ENCODE measurements at places on chromosomes 4 and X. TPM values are rescaled to one million over a fixed set of nuclear protein-coding genes. Genes with fewer than 3 reads are reported as not detected.

Gene UNC5C
- polyA plus RNA-seq: 42.0 TPM

DNA sequence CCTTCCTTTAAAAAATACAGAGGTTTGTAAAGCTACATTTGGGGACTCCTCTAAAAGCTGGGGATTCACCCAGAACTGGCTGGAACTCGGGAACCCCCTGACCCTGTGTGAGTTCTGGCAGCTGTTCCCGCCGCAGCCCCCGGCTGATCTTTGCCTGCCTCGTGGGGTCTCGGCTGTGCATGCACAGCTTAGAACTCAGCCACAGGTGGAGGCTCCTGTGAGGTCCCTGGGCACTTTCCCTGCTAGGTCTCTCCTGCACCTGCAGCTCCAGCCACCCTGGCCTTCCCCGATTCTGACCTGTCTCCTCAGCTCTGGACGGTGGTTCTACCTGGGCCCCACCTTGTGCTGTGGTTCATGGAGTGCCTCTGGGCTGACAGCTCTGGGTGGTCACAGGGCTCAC is 48.6 kb upstream of the HGFAC start:
- DNase-seq: no peak

DNA sequence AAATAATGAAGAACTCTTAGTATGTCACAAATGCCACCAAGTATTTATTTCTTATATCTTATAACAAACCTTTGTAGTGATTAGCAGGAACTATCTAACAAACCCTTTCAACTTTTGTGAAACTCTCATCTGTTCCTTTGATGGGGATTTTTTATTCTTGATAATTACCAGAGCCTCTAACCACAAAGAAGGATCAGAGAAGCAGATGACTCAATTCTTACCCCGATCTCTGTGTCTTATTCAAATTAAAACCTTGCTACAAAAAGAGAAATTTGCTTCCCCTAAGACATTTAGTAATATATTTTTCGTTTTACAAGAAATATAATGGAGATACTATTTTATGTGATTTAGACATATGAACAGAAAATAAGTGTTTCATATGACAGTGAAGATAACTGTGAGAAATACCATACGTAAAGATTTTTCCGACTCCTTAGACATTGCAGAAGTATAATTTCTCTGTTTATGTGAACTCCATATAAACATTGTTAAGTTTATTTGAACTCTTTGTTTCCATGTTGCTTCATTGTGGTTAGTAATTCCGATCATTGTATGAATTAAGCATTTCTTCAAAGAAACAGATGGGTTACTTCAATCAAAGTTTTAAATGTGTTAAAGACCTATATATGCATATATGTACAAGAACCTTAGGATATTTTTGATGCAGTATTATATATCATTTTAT is 205.4 kb downstream of the CFAP299 start:
- DNase-seq: no peak

DNA sequence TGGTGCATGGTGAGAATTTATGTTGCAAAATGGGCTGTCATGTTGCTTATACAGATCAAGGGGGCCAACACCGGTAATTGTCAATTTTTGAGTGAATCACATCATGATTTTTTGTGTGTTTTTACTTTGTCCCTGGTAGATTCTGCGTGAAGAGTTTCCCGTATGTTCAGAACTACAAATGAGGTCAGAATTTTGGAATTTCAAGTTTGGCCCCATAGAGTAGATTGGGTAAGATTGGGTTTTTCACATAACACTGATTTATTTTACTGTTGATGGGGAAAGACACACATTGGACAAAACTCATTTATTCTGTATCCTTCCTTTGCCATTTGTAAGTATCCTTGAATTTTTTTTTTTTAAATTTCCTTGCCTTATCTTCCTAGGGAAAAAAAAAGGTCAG is 158.5 kb upstream of the MXRA5 start:
- DNase-seq: no peak

Gene TGIF2LX
- polyA plus RNA-seq: not detected

DNA sequence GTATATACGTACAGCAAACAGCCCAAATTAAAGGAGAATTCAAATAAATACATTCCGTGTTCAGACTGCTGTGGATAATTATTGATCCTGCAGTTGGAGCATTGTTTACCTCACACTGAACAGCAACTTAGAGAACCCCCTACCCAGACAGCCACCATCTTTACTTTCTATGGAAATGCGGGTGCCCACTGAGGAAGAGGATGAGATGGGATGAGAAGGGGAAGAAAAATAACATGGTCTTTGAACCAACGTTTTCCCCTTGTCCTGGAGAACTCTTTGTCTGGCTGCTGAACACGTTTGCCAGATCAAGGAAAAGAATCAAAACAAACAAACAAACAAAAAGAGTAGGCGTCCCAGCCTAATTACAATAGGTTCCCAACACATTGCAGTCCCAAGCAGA is 1.5 kb downstream of the TSPAN5 start:
- DNase-seq: no peak

DNA sequence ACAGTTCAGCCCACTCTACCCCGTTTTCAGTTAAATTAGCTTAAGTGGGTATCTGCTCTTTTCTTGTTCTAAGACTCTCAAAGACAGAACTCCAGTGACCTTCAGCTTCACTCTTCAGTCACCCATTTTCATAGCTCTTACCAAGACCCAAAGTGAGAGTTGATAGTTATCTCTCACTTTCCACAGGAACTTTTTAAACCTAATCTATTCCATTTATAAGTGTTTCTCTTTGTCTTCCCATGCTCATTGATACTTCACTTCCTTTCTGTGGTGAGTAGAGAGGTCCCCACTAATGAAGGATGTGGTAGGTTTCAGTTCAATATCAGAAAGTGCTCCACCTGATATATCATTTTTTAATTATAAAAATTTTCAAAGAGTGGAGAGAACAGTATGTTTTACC is 33.4 kb downstream of the COX18 start:
- DNase-seq: no peak

GRCh38 chr4:2886622-2887021 is 43.0 kb downstream of the ADD1 start:
- no peak for DNase-seq

Gene PAGE4
- polyA plus RNA-seq: 1.1 TPM

Gene MGAT4D
- not detected for polyA plus RNA-seq

GRCh38 chr4:72011906-72012305 is 19.9 kb upstream of the NPFFR2 start:
- no peak for DNase-seq

Gene GUCY1B1
- polyA plus RNA-seq: 59.1 TPM

DNA sequence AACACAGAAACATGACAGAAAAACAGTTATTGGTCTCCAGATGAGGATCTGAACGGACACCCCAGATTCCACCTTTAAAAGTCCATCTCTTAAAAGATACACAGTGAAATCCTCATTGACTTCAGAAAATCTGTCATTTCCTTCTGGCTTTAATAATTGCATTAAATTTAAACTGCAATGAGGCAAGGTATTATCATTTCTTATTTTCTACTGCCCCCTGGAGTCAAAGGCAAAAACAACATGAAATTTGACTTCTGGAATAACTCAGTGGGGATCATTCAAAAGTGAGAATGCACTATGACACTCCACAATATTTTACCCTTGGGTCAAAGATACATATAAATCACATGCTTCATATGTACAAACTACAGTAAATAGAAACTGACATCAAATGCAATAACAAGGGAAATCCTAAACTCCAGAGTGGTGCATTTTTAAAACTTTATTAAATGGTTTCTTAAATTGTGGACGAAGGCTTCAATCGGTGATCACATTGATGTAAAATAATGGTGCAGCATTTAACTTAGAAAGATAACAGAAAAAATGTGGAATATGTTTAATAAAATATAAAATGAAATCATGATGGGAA is 56.4 kb upstream of the SPANXN1 start:
- peak; percentile 0 for DNase-seq

- DNase-seq: no peak
Observed at GRCh38 chr4:125836597-125837195, 521.9 kb downstream of the FAT4 start.

DNA sequence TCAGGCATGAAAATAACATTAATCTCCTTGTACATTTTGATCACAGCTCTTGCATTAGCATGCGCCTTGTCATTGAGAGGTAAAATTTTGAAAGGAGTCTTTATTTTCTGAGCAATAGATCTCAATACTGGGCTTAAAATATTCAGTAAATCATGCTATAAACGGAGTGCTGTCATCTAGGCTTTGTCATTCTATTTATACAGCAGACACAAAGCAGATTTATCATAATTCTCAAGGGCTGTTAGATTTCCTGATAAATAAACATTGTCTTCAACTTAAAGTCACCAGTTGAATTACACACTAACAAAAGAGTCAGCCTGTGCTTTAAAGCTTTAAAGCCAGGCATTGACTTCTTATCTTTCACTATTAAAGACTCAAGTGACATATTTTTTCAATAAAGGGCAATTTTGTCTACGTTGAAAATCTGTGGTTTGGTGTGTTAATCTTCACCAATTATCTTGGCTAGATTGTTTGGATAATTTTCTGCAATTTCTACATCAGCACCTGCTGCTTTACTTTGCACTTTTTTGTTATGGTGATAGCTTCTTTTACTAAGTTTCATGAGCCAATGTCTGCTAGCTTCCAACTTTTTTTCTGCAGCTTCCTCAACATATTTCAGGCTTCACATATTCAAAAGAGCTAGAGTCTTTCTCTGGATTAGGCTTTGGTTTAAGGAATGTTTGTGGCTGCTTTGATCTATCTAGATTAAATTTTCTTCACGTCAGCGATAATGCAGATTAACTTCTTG is 27.9 kb upstream of the UGT2B4 start:
- DNase-seq: no peak

- no peak for DNase-seq
Observed at GRCh38 chr4:95093936-95094929, 336.5 kb downstream of the BMPR1B start.

Gene EXOC1L
- not detected for polyA plus RNA-seq

Measured in renal pelvis (tissue), 12 donors.